ENCODE measurements at places on chromosomes 3 and 15. TPM values are rescaled to one million over a fixed set of nuclear protein-coding genes. Genes with fewer than 3 reads are reported as not detected.

Gene CXCR6
- total RNA-seq = not detected

Gene EOGT
- 104 TPM for total RNA-seq

Gene GOLGA6B
- total RNA-seq = not detected

Gene LSAMP
- total RNA-seq = 0.12 TPM

Gene NBEAL2
- 7.8 TPM for total RNA-seq

Gene MCF2L2
- total RNA-seq = 0.32 TPM

Gene CELSR3
- 1.6 TPM for total RNA-seq

Gene SCN11A
- total RNA-seq = under 0.01 TPM

Gene C15orf62
- 0.12 TPM for total RNA-seq

Gene SH3GL3
- 0.24 TPM for total RNA-seq

Gene DNAJC19
- 18.3 TPM for total RNA-seq

Gene AADACL2
- total RNA-seq = not detected

Gene CGNL1
- total RNA-seq = 0.65 TPM

Gene GABRB3
- total RNA-seq = 0.85 TPM

Gene COL6A5
- total RNA-seq = under 0.01 TPM

Gene ADGRG7
- not detected for total RNA-seq

Gene PATL2
- total RNA-seq = 0.61 TPM

Gene FAM227B
- total RNA-seq = 2.4 TPM

Gene MUSTN1
- not detected for total RNA-seq

Gene CIDEC
- not detected for total RNA-seq

Gene STRIT1
- not detected for total RNA-seq

Gene STT3B
- total RNA-seq = 140 TPM

Gene BNC1
- 20.3 TPM for total RNA-seq

Gene CPNE9
- not detected for total RNA-seq

Gene PARP15
- total RNA-seq = 1.1 TPM

Gene CCR9
- total RNA-seq = not detected

Gene ROBO2
- 271 TPM for total RNA-seq

Gene HYKK
- total RNA-seq = 1.9 TPM

Gene CSTA
- total RNA-seq = 3.7 TPM

Gene NR1I2
- total RNA-seq = not detected

Data from hair follicle dermal papilla cell (primary cell).